Stimulated activated CD4-positive, alpha-beta T cell treated with anti-CD3 and anti-CD28 coated beads, Interleukin-4, amount 100 ng/mL, for 4 hours (primary cell): ENCODE measurements at places on chromosomes 7 and 10.

GRCh38 chr7:37109016-37109683 is 339.5 kb downstream of the ELMO1 start:
- DNase-seq, result no peak

GRCh38 chr10:32084185-32084851 is 28.1 kb upstream of the KIF5B start:
- no peak for DNase-seq

- DNase-seq, result no peak
Measured at GRCh38 chr10:116671274-116671926, 50.6 kb downstream of the PNLIPRP2 start.

- no peak for DNase-seq
Measured at GRCh38 chr10:102727037-102727818, 12.8 kb downstream of the SFXN2 start.

DNA sequence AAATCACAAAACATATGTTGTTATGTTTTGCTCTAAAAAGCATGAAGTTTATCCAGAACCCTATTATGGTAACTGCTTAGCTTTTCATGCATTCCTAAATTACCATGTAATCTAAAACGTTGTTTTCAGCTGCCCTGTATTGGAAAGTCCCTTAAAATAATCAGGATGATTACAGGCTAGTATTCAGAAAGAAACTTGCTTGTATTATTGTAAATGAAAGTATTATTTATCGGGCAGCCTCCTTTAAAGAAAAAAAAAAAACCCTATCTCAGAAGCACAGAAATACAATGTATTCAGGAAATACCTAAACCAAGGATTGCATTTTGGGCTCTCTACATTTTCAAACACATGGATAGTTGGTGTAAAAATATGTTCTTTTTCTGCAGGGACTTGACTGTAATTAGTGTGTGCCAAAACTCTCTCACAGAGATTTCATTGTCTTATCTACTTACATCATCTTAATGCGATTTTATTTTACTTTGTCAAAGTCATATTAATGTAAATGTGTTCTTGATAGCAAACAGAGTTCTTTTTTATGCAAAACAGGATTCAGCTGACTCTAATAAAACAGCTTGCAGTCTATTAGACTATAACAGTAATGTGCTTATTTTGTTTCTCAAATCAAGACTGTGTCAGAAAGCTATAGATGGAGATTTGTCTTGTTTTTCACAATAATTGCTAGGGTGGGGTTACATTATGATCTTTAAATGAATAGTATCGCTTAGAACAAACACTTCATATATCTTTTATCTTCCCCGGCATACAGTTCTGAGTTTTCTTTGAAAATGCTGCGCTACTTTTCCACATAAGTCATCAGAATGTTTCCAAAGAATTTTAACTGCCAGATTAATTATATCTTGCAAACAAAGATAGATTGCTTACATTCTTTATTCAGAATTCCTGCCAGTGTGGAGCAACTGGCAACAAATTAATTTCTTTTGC is 65.3 kb upstream of the ARID5B start:
- no peak for DNase-seq

DNA sequence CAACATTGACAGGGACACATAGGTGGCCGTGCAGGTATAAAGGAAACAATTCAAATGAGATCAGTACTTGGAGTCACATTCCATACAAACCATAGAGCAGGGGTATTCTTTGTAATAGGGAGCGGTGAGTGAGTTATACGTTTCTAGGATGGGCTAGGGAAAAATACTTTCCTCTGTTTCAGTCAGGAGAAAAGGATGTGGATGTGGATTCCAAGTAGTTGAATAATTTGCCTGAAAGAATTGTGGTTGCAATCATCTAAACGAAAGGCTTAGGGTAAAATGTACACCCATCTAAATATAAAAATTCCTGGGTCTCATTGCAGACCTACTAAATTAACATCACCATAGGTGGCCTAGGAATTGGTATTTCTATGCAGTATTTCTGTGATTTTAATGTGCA is 270.7 kb upstream of the IGFBP3 start:
- no peak for DNase-seq

DNA sequence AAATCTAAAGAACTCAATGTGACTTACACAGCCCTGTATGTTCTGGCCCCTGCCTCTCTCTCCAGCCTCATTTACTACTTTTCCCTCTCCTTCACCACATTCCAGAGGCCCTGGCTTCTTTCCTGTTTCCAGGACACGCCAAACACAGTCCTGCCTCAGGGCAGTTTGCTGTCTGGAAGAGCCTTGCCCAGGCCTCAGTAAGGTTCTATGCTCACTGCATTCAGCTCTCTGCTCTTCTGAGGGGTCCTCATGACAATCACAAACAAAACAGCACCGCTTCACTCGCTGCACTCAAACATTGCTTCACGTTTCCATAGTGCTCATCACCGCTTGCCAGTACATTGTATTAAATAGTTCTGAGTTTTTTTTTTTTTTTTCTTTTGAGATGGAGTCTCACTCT is 35.1 kb upstream of the GARS1 start:
- no peak for DNase-seq

DNA sequence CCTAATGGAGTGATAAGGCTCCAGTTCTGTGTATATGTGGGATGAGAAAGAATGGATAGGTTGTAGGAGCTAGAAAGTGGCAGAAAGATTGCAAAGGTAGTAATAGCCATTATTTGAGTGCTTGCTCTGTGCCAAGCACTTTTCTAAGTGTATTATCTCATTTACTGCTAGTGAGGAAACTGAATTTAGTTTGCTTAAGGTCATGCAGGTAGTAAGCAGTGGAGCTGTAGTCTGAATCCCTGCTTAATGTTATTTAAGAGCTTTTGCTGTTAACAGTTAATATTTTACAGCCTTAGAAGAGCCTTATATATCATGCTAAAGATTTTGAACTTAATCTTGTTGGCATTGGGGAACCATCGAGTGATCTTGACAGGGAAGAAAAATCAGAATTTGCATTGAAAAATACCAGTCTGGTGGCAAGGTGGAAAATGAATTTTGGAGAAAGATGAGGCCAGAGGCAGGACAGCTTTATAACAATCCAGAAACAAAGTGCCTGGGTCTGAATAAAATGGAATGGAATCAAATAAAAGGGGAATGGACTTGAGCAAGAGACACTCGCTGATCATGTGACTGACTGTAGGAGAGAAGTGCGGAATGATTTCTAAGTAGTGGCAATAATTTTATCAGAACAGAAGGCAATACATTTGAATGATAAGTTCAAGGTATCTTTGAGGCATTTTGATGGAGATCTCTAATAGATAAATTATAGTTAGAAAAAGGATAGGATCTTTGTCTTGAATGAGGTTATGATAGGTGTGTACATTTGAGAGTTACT is 15.2 kb downstream of the CAPZA2 start:
- DNase-seq, result no peak

GRCh38 chr10:118216571-118217170 is 125.5 kb downstream of the FAM204A start:
- DNase-seq, result no peak

- no peak for DNase-seq
Measured at GRCh38 chr10:115606086-115606485, 512.9 kb downstream of the ATRNL1 start.

- no peak for DNase-seq
Measured at GRCh38 chr10:3108033-3108432, 40.7 kb downstream of the PFKP start.

DNA sequence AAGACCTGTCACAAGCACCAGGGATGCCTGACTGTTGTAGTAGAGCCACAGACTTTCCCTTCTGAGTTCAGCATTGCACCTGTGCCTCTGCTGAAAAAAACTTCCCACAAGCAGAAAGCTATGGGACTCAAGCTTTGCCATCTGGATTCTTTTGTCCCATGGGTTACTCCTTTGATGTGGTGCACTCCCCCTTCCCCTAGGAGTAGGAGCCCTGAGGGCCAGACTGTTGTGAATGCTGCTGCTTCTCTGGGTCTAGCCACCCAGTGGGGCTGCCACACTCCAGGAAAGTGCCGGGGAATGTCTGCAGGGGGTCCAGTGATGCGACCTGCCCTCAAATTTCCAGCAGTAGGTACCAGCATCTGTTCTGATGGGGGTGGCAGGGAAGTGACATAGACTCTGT is 11.7 kb downstream of the CASP7 start:
- DNase-seq, result no peak

- no peak for DNase-seq
Measured at GRCh38 chr10:126504063-126504760, 115.9 kb upstream of the ADAM12 start.

GRCh38 chr10:133040198-133040597 is 47.5 kb upstream of the ADGRA1 start:
- no peak for DNase-seq

- no peak for DNase-seq
Measured at GRCh38 chr7:37259319-37259821, 189.3 kb downstream of the ELMO1 start.

GRCh38 chr7:121909716-121910345 is 36.9 kb downstream of the PTPRZ1 start:
- no peak for DNase-seq

GRCh38 chr7:16514271-16514670 is 12.4 kb upstream of the LRRC72 start:
- DNase-seq, result no peak
